Cardiac muscle cell (in vitro differentiated cells and primary cell): ENCODE measurements at places on chromosomes 11 and 22. TPM values are rescaled to one million over a fixed set of nuclear protein-coding genes. Genes with fewer than 3 reads are reported as not detected.

Gene CCDC188
- polyA plus RNA-seq: not detected in 2 replicates

Gene C22orf23
- polyA plus RNA-seq: 1.1 and 2.5 TPM in 2 replicates

Gene NLRP14
- polyA plus RNA-seq: 1.0 and 1.4 TPM in 2 replicates

Gene MIOX
- polyA plus RNA-seq: not detected in 2 replicates

Gene IRAG1
- polyA plus RNA-seq: 3.1 and 5.2 TPM in 2 replicates

Gene OR2D2
- not detected in 2 replicates for polyA plus RNA-seq

Gene TRPM5
- 0.33 TPM in 1 of 2 replicates, not detected in the other for polyA plus RNA-seq
